ENCODE measurements at places on chromosomes 7 and 10.

DNA sequence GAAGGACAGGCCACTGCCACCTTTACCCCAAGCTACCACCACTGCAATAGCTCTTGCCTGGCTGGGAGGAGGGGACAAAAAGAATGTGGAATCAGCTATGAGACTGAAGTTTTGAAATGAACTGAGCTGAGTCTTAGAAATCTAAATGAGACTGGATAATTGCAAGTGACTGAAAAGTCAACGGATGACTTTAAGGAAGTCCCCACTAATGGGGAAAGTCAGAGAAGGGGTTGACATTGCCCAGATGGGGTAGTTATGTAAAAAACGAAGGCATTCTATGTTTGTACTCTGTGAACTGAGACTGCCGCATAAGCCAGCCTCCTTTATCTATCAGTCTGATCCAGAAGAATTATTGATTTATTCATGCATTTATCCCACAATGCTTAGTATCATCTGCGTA lies 67.2 kb downstream of the RBM20 start:
- no peak for DNase-seq

- DNase-seq: no peak
Measured at GRCh38 chr7:122949186-122949585, 46.3 kb downstream of the TAS2R16 start.

DNA sequence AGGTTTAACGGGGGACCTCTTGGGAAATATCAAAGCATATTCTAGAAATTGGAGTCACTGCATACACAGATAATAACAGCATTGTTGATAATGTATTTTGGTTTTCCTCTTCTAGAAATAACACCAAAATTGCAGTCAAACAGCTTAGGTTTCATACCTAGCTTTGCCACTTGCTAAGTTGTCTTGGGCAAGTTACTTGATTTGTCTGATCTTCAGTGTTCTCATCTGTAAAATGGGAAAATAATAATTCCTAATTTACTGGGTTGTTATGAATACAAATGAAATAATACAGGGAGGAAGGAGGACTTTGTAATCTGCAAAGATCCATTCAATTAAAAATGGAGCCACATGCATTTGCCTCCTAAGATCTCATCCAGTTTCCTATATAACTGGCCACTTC lies 20.3 kb upstream of the NUP205 start:
- no peak for DNase-seq

- DNase-seq: no peak
Measured at GRCh38 chr10:30247704-30248103, 101.4 kb downstream of the MTPAP start.

DNA sequence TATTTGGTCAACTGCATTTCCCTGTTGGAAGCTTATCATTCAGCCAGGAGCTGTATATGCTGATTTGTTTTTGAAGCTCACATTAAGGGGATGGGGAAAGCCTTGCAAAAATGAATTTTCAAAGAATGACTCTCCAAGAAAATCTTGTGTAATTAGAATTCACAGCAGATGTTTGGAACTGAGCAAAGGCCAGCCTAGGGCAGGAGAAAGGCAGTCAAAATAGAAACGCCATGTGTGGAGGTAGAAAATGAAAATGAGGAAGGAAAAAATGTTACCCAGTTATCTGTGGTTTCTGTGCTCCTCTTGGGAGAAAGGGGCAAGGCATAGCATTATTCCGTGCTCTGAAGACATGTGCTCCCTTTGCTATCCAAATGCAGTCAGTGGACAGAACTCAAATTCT lies 93.5 kb downstream of the NRP1 start:
- no peak for DNase-seq

All from islet precursor cell (in vitro differentiated cells).